Thymus (tissue), 14 donors: ENCODE measurements at places on chromosomes 5 and 9.

GRCh38 chr5:59838989-59839388 lies 54.5 kb downstream of the PDE4D start:
- no peak for DNase-seq

DNA sequence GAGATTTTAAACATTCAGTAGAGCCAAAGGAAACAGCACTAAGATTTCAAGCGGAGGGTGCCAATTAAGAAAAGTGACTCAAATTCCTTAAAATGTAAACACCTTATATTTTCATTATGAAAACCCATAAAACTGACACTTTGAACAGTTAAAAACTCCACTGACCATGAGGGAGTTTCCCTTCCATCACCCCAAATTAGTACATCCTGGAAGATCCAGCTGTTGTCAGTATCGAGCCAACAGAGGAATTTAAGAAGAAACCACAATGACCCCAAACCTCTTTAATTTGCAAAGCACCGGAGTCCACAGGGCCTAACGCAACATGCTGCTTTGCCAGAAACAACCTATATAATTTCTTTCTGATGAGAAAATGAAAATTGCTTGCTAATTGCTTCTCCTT lies 41.3 kb downstream of the ROR2 start:
- DNase-seq = no peak

- no peak for DNase-seq
Observed at GRCh38 chr9:112408275-112408674, 28.4 kb downstream of the HSDL2 start.

DNA sequence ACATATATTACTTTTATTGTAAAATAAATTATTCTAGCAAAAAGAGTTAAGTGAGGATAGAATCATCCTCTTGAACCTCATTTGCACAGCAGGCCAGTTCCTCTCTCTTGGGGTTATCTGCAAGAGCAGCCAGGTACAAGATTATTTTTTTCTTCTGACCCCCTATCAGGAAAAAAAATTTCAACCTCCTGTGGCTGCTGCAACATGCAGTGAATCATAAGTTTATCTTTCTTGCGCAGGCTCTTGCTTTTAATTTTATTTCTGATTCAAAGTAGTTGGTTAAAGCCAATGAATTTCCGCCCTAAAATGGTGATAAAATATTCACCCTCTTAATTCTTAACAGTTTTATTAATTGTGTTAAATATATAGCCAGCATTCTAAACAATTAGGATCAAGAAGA lies 69.7 kb upstream of the PPP3R2 start:
- DNase-seq = no peak

GRCh38 chr5:151523335-151523734 lies 67.8 kb downstream of the FAT2 start:
- DNase-seq = peak; percentile 12

- no peak for DNase-seq
Observed at GRCh38 chr9:16571127-16571802, 299.2 kb downstream of the BNC2 start.

- no peak for DNase-seq
Observed at GRCh38 chr9:124747065-124747464, 24.0 kb downstream of the NR6A1 start.

- no peak for DNase-seq
Observed at GRCh38 chr9:6415266-6415665, 2.3 kb downstream of the UHRF2 start.

- no peak for DNase-seq
Observed at GRCh38 chr5:157387683-157388093, 72.3 kb upstream of the NIPAL4 start.

- no peak for DNase-seq
Observed at GRCh38 chr5:893137-893506, 438 bp downstream of the TRIP13 start.

- no peak for DNase-seq
Observed at GRCh38 chr5:34001241-34001841, 6.5 kb downstream of the AMACR start.

DNA sequence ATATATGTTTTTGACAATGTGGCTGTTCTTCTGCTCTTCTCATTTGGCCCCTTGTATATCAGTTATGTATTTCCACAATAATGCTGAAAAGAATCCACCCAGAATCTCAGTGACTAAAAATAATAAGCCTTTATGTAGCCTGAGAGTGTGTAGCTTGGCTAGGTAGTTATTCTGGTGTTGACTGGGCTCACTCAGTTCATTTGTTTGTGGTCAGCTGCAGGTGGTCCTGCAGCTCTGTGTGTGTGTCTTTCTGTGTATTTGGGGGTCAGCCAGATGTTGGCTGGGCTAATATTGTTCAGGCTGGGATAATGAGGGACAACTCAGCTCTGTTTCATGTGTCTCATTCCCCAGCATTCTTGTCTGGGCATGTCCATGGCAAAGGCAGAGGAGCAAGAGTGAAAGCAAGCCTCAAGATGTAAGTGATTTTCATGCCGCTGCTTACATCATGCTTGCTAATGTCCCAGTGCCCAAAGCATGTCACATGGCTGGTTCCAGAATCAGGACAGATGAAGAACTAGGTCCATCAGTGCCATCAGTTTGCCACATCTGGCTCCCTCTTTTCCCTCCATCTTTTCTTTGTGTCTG lies 162.8 kb downstream of the KCTD16 start:
- DNase-seq = no peak

DNA sequence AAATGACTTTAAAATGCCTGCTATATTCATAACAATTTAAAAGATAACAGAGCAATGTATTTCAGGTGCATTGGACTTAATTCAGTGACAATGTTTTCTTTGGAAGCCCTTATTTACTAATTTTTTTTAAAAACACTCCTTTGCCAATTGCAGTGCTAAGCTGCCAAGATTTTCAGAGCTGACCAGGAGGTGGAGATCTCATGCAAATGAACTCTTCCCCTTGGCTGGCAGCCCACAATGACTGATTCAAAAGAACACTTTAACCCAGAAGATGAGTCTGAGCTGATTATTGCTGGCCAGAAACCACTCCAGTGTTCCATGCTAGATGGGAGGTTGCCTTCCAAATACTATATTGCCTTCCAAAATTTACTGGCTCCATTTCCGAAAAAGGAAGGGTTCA lies 128.3 kb upstream of the CCNH start:
- no peak for DNase-seq

GRCh38 chr5:133406208-133406976 lies 205.9 kb downstream of the FSTL4 start:
- no peak for DNase-seq
